ENCODE measurements at places on chromosomes 13 and 19.

GRCh38 chr13:39597838-39598237 lies 5.2 kb downstream of the LHFPL6 start:
- no peak for DNase-seq

GRCh38 chr13:111913761-111914140 lies 153.2 kb upstream of the SOX1 start:
- no peak for DNase-seq

GRCh38 chr13:73090116-73090822 lies 31.5 kb downstream of the KLF5 start:
- no peak for DNase-seq

GRCh38 chr13:80151016-80151415 lies 189.9 kb downstream of the SPRY2 start:
- no peak for DNase-seq

- no peak for DNase-seq
Observed at GRCh38 chr13:84844473-84844872, 954.7 kb downstream of the SLITRK6 start.

- DNase-seq: no peak
Observed at GRCh38 chr13:84029396-84029795, 147.1 kb upstream of the SLITRK1 start.

DNA sequence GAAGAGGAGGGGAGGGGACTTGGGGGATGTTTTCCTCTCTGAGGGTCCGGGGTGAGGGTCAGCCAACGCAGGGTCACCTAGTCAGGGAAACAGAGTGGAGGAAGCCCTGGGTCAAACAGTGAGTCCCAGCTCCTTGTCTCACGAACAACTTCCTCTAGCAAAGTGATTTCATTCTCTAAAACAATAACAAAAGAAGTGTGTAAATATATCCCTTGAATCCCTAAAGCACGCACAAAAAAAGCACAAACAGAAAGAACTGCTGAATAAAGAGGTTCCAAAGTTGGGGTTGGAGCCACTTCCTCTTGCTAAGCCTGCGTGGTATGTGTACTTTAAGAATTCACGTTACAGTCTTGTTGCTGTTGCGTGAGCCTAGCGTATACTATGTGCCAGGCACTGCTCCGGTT lies 1.5 kb upstream of the C5AR2 start:
- no peak for DNase-seq

- DNase-seq: no peak
Observed at GRCh38 chr13:112970552-112971287, 1.7 kb downstream of the MCF2L start.

GRCh38 chr13:46992383-46992952 lies 95.6 kb upstream of the HTR2A start:
- DNase-seq: no peak

GRCh38 chr13:35475960-35476943 lies at the start of gene MAB21L1:
Gene MAB21L1, minus strand, starts transcription at chr13:35476689. Its CDS starts 551 bp downstream, at chr13:35476138.
- no peak for DNase-seq

DNA sequence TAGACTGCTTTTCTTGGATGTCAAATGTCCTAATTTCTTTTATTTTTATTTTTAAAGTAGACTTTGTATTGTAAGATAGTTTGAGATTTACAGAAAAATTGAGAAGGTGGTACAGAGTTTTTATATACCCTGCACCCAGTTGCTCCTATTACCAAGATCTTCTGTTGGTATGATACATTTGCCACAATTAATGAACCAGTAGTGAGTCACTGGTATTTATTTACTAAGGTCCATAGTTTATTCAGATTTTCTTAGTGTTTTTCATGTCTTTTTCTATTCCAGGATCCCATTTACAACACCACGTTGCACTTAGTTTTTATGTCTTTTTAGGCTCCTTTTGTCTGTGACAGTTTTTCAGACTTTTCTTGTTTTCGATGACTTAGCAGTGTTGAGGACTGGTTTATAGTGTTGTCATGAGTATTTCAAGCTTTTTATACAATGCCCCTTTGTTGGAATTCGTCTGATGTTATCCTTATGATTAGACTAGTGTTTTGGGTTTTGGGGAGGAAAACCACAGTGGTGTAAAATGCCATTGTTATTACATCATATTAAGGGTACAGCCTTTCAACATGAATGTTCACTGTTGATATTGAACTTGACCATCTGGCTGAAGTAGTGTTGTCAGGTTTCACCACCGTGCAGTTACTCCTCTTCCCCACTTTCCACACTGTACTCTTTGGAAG lies 35.9 kb downstream of the COG3 start:
- no peak for DNase-seq

DNA sequence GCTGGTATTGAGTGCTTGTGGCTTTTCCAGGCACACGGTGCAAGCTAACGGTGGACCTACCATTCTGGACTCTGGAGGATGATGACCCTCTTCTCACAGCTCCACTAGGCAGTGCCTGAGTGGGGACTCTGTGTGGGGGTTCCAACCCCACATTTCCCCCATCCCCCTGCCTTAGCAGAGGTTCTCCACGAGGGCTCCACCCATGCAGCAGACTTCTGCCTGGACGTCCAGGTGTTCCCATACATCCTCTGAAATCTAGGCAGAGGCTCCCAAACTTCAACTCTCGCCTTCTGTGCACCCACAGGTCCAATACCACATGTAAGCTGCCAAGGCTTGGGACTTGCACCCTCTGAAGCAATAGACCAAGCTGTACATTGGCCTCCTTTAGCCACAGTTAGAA lies 25.3 kb upstream of the ZSCAN18 start:
- no peak for DNase-seq

- no peak for DNase-seq
Observed at GRCh38 chr19:38543286-38543806, 74.4 kb downstream of the MAP4K1 start.

- DNase-seq: no peak
Observed at GRCh38 chr19:46298479-46299003, 1.7 kb downstream of the HIF3A start.

DNA sequence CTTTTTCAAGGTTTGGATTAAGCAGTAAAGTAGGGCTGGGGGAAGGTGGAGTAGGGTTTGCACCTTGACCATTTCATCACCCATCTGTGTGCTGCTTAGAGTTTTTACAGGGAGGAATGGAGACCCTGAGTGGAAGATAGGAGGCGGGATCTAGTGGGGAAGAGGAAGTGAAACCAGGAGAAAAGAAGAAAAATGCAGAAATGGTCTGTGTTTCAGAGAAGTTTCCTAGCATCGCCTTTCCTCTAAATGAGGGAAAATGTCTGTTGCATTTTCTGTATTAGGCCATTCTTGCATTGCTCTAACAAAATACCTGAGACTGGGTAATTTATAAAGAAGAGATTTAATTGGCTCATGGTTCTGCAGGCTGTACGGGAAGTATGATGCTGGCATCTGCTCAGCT lies 64.1 kb downstream of the TPT1 start:
- no peak for DNase-seq

- peak; percentile 67 for DNase-seq
Observed at GRCh38 chr13:114143806-114144605, 11.6 kb upstream of the RASA3 start.

DNA sequence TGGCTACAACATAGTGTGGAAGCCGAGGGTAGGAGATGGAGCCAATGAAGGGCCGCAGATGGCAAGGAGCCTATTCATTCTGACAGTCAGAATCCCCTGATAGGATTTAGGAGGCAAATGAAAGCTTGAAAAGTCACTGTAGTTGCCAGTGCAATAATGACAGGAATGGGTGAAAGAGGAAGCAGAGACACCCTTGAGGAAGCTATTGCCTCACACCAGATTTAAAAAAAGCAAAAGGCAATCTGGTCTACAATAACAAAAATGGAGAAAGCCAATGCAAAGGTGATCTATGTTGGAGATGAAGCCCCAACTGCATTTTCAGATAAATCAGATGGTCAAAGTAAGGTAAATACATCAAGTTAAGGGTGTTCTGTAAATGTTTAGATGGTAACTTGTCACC lies 158.5 kb downstream of the TUBA3C start:
- DNase-seq: no peak

- DNase-seq: no peak
Observed at GRCh38 chr13:44719857-44720671, 143.9 kb upstream of the TSC22D1 start.

GRCh38 chr19:560121-560520 lies 12.3 kb upstream of the BSG start:
- no peak for DNase-seq

GRCh38 chr19:1066251-1066747 lies 668 bp upstream of the ARHGAP45 start:
- no peak for DNase-seq

DNA sequence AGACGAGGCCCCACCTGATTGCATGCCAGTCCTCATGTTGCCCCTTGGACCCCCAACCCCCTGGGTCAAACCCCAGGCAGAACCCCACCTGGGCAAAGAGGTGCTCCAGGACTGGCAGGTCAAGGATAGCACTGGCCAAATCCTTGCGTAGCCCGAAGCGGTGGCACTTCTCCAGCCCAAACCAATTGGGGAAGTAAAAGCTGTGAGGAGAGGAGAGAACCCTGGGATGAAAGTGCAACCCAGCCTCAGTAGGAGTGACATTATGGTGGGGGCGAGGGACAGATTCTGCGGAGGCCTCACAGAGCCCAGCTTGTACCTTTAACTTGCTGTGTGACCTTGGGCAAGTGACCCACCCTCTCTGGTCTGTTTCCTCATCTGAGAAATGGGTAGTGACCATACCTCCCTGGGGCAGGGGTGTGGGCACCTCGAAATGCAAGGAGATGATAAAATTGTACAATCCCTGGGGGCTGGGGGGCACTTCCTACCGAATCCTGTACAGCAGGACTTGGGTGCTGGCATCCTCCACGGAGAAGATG lies 4.4 kb downstream of the JAK3 start:
- DNase-seq: no peak

DNA sequence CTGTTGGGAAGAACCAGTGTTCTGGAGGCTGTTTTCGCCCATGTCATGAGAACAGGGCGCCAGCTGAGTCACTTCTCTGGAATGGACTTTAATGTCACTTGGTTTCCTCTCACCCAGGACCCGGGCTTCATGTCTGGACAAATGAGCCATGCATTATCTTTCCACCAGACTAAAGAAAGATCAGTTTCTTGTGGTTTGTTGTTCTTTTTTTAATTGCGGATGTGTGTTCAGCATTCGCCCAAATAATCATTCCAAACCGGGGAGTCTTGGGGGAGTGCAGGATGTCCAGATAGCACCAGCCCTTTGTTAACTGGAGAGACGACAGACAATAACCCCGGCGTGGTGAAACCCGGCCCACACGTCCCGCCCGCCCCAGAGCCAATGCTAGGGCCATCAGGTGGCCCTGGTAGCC lies 102.5 kb downstream of the COL4A2 start:
- DNase-seq: no peak

DNA sequence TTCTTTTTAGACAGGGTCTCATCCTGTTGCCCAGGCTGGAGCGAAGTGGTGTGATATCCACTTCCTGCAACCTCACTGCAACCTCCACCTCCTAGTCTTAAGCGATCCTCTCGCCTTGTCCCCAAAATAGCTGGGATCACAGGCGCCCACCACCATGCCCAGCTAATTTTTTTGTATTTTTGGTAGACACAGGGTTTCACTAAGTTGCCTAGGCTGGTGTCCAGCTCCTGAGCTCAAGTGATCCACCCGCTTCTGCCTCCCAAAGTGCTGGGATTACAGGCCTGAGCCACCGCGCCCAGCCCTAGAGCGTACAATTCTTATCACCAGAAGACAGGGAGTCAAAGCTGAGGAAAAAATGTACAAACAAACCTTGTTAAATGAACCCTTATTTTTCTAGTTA lies 4.5 kb upstream of the ELOF1 start:
- no peak for DNase-seq

DNA sequence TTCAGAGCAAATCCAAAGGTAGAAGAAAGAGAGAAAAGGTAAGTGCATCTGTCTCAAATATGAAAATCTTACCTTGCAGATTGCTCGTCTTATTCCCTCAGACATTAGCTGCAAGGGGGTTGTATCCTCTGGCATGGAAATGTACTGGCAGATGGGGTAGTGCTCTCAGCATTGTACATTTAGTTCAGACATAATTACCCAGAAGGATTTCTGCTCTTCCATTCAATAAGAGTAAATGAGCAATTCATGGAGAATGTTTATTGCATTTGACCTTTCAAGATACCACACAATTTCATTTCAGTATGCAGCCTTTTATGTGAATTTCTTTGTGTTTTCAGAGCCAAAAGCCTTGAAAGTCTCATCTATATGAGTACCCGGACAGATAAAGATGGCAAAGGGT lies 63.8 kb downstream of the SCEL start:
- DNase-seq: no peak

GRCh38 chr13:27161980-27162379 lies 9.6 kb downstream of the USP12 start:
- no peak for DNase-seq

GRCh38 chr19:13103581-13104359 lies 1.1 kb upstream of the LYL1 start:
- no peak for DNase-seq

- DNase-seq: no peak
Observed at GRCh38 chr13:91313103-91313502, 34.4 kb upstream of the MIR17HG start.

DNA sequence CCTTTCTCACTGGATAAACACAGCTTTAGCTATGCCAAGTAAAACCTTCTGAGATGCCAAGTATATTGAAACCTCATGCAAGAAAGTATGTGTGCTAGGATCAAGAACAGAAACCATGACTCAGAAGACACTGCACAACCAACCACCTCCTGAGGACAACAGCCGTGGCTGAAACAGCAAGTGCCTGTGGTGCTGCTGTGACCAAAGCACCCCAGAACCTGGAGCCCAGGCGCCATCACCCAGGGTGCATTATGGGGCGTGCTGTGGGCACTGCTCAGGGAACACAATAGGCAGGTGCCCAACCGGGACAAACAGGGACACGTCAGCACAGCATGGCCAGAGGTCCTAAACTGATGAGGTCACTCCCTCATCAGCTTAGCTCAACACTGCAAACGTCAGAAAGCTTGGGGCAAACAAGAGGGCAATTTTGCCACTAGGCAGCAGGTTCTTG lies 101.3 kb upstream of the SLC15A1 start:
- peak; percentile 84 for DNase-seq

GRCh38 chr19:9796113-9796773 lies 22.6 kb downstream of the FBXL12 start:
- DNase-seq: peak; percentile 86

DNA sequence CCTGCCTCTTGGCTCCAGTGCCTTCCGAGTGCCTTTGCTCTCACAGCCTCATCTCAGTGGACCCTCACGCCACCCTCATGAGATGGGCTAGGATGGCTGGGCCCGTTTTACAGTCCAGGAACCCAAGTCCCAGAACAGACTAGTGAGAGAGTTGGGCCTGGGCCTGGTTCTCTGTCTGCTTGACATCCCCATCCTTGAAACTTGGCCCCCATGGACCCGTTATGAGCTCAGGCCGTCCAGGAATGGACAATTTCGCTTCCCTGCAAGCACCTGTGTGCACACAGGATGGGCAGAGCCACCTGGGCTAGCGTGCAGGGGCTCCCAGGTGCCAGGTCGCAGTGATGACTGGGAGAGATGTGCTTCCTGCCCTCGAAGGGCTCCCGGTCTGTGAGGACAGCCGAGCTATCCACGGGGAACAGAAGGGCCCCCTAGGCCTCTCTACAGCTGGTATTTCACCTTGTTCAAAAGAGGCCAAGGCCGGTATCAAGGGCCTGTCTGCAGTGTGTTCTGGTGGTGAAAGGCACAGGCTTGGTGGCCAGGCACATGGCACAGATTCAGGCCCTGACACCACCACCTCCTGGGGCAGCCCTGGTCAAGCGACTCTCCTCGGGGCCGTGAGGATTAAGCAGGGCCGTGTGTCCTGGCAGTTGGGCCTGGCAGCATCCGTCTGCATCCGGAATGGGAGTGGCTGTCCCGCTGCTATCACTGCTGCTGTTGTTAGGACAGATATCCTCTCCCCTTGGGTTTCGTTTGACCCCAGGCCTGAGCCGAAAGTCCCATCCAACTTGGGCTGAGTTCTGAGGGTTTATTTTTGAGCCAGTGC lies 38.9 kb downstream of the CAPN12 start:
- no peak for DNase-seq

- no peak for DNase-seq
Observed at GRCh38 chr19:41420101-41420880, 6.9 kb downstream of the B3GNT8 start.
